Mesothelial cell of epicardium (in vitro differentiated cells): ENCODE measurements at places on chromosomes 3 and 15.

GRCh38 chr15:51065261-51065660 lies 29.4 kb downstream of the TNFAIP8L3 start:
- peaks cover 33% of the 10 kb centered on the region for H3K4me1 ChIP-seq
- no peak overlapping the region for H3K4me3 ChIP-seq
- H3K36me3 ChIP-seq, result no peaks in the 10 kb centered on the region
- H3K27ac ChIP-seq, result peak overlapping the region; percentile 55
- DNase-seq, result no peak

- H3K27me3 ChIP-seq, result peaks cover 1% of the 10 kb centered on the region
- no peak overlapping the region for H3K4me3 ChIP-seq
- DNase-seq, result no peak
- no peaks in the 10 kb centered on the region for H3K36me3 ChIP-seq
- H3K27ac ChIP-seq, result no peak overlapping the region
Measured at GRCh38 chr15:67468416-67468815, 52.5 kb upstream of the C15orf61 start.

DNA sequence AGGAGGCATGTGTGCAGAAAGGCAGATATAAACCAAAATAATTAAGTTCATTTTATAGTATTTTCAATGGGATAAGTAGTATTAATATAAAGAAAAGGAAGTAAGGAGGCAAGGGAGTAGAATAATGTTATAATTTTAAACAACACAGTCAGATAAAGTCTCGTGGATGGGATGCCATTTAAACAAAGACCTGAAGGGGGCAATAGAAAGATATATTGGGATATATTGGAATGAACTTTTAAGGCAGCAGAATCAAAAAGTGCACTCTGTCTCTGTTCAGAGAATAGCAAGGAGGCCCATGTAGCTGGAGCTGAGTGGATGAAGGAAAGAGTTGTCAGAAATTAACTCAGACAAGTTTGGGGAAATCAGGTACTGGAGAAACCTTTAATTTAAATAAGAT lies 158.7 kb downstream of the CGGBP1 start:
- no peak for DNase-seq
- H3K36me3 ChIP-seq, result no peaks in the 10 kb centered on the region
- H3K4me1 ChIP-seq, result no peaks in the 10 kb centered on the region
- H3K27ac ChIP-seq, result no peak overlapping the region
- no peak overlapping the region for H3K4me3 ChIP-seq

DNA sequence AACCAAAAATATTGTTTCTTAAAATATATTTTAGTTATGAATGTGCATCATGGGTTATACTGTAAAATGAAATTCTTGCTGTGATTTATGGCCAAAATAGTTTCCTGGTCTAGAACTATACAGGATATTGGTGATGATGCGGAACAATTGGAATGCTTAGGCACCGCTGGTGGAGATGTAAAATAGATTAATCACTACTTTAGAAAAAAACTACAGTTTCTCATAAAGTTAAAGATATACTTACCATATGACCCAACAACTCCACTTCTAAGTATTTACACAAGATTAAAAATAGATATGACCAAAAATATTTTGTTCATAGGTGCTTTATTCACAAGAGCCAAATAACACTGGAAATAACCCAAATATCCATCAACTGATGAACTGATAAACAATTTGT lies 126.7 kb downstream of the TUSC7 start:
- no peaks in the 10 kb centered on the region for H3K36me3 ChIP-seq
- no peak overlapping the region for H3K27ac ChIP-seq
- no peak for DNase-seq
- peaks cover 7% of the 10 kb centered on the region for H3K27me3 ChIP-seq
- no peaks in the 10 kb centered on the region for H3K4me1 ChIP-seq

DNA sequence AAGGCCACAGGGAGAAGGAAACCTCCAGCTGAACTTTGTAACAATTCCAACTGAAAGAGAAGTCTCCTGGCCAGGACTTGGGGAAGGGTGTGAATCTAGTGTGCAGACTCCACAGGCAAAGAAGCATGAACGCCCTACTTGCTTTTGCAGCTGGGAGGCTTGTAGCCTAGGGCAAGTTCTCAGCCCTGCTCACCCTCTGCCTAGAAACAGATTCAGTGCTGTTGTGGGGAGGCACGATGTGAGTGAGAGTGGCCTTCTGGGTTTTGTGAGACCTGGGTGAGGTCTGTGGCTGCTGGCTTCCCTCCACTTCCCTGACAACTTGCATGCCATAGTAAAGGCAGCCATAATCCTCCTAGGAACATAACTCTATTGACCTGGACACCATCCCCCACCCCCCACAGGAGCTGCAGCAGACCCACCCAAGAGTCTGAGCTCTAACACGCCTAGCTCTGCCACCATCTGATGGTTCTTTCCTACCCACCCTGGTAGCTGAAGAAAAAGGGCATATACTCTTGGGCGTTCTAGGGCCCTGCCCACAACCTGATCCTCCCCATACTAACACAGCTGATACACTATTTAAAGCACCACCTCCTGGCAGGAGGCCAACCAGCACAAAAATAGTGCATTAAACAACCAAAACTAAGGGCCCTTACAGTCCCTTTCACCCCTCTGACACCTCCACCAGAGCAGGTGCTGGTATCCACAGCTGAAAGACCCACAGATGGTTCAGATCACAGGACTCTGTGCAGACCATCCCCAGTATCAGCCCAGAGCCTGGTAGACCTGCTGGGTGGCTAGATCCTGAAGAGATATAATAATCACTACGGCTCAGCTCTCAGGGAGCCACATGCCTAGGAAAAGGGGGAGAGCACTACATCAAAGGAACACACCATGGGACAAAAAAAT lies 426.5 kb downstream of the IGSF11 start:
- H3K36me3 ChIP-seq, result no peaks in the 10 kb centered on the region
- H3K27me3 ChIP-seq, result no peaks in the 10 kb centered on the region
- no peak overlapping the region for H3K27ac ChIP-seq
- DNase-seq, result no peak

DNA sequence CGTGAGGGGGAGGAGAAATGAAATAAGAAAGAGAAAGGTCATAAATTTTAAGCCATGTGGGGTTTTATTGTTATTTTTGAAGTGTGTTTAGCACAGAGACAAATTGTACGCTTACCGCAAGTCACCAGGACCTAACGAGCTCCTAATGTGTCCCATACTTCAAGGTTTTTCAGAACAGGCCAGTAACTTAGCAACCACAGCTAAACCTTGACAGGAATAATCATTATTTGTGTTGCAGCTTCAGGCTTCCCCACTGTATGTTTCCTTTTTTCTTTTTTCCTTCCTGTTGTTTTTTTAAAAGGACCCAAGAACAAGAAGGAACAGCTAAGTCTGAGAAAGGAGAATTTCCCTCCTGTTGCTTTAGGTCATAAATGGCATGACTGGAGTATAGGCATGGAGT lies 160.8 kb downstream of the TUSC7 start:
- DNase-seq, result no peak
- peaks cover 2% of the 10 kb centered on the region for H3K4me1 ChIP-seq
- H3K36me3 ChIP-seq, result no peaks in the 10 kb centered on the region
- no peak overlapping the region for H3K4me3 ChIP-seq
- no peak overlapping the region for H3K27ac ChIP-seq

DNA sequence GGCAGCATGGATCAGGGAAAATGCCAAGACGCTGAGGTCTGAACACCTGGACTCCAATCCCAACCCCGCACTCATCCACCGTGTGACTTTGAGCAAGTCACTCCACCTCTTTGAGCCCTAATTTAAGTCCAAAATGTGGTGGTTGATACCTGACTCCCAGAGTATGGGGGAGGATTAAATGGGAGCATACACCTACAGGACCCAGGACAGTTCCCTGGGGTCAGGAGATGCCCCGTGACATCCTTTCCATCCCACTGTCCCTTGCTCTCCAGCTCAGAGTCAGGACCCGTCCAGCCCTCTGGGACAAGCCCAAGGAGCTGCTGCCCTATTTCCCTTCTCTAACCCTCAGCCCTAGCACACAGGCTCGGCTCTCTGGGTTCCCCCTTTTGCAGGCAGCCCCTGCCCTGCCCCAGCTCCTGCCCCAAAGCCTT lies 276.4 kb downstream of the XXYLT1 start:
- H3K27me3 ChIP-seq, result no peaks in the 10 kb centered on the region
- DNase-seq, result no peak
- H3K36me3 ChIP-seq, result no peaks in the 10 kb centered on the region
- no peak overlapping the region for H3K27ac ChIP-seq

DNA sequence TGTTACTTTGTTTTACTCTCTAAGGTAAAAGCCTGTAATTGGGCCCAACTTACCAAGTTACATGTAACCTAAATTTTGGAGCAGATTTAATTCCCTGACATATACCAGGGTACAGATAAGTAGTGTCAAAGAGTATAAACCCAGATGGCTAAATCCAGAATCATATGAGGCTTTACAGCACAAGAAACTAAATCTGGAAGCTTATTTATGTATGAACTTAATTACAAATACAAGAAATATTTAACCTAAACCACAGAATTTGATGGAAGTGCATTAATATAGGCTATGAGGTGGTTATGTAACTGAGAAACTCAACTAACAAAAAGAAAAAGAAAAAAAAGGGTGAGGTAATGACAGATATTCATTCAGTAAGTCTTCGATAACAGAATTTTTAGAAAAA lies 930.2 kb upstream of the ALCAM start:
- H3K4me1 ChIP-seq, result peaks cover 25% of the 10 kb centered on the region
- H3K4me3 ChIP-seq, result no peak overlapping the region
- H3K27ac ChIP-seq, result peak overlapping the region; percentile 5
- DNase-seq, result no peak

GRCh38 chr3:40645883-40646282 lies 121.1 kb downstream of the ZNF621 start:
- DNase-seq, result no peak
- H3K27ac ChIP-seq, result no peak overlapping the region
- peaks cover 28% of the 10 kb centered on the region for H3K27me3 ChIP-seq
- H3K36me3 ChIP-seq, result no peaks in the 10 kb centered on the region
